ENCODE measurements at places on chromosomes 6 and 20.

DNA sequence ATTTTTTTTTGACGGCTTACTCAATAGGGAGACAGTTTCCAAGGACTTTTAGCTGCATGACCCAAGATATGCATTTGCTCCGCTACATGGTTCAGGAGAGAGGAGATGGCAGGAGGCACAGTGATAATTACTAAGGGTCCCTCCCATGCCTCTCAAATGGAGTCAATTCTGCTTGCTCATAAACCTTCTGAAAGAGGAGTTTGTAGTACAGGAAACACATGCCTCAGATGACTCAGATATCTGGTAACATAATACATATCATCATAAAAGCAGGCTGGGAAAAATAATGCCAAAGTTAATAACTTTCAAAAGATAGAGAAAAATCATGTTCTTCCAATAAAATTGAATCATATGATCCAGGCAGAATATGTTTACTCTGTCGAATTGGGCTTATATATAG lies 97.6 kb upstream of the DEFB112 start:
- DNase-seq: no peak

- no peak for DNase-seq
Observed at GRCh38 chr6:50681213-50681824, 32.0 kb upstream of the TFAP2D start.

GRCh38 chr6:146892613-146893401 lies 294.0 kb downstream of the ADGB start:
- DNase-seq: no peak

DNA sequence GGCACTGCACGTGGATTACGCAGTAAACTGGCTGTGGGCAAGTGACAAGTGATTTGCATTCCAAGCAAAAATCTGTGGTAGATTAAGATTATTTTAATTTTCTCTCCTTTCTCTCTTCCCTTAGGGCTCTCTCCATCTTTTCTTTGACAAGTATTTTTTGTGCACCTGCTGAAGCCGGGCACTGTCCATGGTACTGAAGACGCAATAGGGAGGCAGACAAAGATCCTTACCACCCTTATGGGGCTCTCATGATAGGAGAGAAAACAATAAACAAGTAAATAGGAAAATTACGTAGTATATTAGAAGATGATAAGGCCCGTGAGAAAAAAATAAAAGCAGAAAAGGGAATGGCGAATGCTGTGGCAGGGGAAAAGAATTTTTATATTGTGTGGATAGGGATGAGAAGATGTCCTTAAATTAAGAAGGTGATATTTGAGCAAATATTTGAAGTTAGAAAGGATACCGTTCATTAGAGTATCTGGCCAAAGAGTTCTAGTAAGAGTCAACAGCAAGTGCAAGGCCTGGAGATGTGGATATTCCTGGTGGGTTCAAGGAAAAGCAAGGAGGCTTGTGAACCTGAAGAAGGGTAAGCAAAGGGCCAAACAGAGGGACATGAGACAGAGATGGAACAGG lies 146.0 kb downstream of the LAMP5 start:
- DNase-seq: no peak

All from NCI-H446 treated with DMSO at 0.1 percent for 48 hours (cell line).